Sigmoid colon (tissue), 7 donors: ENCODE measurements at places on chromosomes 13 and 19. TPM values are rescaled to one million over a fixed set of nuclear protein-coding genes. Genes with fewer than 3 reads are reported as not detected.

DOCK6 gene
- total RNA-seq, result 21.3 TPM

GAS6 gene
- 82.7 TPM for total RNA-seq

IGFL4 gene
- total RNA-seq, result not detected

FCER2 gene
- 0.66 TPM for total RNA-seq

KLK4 gene
- not detected for total RNA-seq

ACP7 gene
- not detected for total RNA-seq

DNA sequence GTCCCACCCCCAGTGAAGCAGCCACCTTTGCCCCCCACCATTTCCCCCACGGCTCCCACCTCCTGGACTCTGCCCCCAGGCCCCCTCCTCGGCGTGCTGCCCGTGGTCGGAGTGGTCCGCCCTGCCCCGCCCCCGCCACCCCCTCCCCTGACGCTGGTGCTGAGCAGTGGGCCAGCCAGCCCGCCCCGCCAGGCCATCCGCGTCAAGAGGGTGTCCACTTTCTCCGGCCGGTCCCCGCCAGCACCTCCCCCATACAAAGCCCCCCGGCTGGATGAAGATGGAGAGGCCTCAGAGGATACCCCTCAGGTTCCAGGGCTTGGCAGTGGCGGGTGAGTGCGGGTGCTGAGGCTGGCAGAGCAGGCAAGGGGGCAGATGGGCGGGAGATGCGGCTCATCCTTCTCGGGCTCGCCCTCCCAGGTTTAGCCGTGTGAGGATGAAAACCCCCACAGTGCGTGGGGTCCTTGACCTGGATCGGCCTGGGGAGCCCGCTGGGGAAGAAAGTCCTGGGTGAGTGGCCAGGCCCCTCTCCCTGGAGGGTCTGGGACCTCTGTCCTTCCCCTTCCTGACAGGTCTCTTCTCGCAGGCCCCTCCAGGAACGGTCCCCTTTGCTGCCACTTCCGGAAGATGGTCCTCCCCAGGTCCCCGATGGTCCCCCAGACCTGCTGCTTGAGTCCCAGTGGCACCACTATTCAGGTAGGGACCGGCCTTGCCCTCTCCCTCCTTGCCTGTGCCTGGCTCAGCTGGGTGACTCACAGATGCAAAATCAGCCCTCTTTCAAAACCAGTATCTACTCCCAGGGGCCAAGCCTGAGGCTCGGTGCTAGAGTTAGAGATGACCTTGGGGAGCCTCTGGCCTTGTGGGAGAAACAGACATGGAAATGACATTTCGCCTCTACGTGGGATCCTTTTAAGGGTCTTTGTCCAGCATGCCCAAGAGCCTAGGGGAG, 8.8 kb downstream of the IGFLR1 start:
- no peak for DNase-seq

DNA sequence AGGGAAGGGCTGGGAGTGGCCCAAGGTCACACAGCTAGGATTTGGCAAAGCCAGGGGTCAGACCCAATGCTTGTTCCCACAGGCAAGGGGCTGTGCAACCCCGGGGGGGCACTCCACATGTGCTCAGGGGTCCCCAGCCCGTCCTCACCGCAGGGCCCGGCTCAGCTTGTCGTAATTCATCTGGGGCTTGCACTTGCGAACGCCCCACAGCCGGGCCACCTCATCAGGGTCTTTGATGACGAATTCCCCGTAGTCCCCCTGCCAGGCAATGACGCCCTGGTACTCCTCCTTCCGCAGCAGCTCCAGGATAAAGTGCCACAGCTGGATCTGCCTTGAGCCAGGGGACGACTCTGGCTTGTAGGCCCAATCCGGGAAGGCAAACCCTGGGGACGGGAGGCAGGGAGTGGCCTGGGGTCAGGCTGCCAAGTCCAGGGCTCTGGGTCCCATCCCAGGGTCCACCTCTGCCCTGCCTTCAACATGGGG, 4.7 kb downstream of the ERF start:
- peak; percentile 72 for DNase-seq

- peak; percentile 46 for DNase-seq
These were observed 14.3 kb upstream of the DHRS12 start for GRCh38 chr13:51818276-51818675.

- DNase-seq, result peak; percentile 59
These were observed 11.6 kb downstream of the ATP4B start for GRCh38 chr13:113646376-113646775.

DNA sequence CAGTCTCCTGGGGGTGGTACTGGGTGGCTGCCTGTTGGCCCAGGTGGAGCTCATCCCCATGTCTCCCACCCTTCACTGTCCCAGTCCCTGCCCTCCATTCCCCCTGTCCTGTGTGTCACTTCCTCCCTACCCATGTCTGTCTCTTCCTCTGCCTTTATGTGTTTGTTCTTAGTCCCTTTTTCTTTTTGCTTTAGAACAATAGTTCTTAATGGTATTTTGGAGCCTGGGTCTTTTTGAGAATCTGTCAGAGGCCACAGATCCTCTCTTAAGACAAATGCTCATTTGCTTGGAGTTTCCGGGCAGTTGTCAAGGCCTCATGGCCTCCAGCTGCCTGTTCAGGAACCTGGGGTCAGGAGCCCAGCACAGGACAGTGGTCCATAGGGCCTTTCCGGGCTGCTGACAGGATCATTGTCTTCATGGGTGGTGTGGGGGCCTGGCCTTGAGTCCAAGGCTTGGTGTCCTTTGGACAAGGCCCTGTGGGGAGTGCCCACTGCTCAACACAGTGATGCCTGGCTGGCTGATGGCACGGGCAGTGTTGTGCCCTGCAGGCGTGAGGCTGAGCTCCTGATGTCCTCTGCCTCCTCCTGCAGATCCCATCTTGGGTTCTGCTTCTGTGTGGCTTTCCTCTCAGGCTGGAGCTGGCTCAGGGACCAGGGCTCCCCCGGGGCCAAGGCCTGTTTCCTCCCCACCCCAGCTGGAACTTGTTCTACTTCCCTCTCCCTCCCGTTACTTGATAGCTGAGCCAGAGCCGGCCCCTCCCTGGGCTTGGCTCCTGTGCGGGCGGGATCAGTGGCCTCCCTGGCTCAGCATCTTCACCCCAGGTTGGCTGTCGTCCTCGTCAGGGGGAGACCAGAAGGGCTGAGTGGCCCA, 3.5 kb downstream of the EGLN2 start:
- DNase-seq, result peak; percentile 92

GRCh38 chr13:112713517-112714253, 23.8 kb downstream of the ATP11A start:
- peak; percentile 55 for DNase-seq

DNA sequence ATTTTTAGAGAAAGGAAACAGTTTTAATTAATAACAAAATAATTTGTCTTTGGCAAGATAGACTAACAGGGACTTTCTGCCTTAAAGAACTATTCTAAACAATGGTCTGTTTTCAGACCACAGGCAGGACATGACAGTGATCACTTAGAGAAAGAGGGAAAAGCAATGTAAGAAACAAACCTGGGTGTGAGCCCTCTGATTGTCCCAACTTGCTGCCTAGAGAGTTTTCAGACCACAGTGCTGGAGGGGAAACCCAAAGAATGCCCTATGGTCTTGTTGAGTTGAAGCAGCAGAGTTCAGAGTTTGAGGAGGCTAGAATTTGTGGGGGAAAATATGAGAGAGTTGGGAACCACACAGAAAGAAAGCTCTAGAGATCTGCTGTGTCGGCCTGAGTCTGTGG, 38.1 kb downstream of the DGKH start:
- no peak for DNase-seq

GRCh38 chr13:78420814-78421213, 182.5 kb downstream of the POU4F1 start:
- no peak for DNase-seq

- DNase-seq, result no peak
These were observed 184.7 kb downstream of the OXGR1 start for GRCh38 chr13:96809366-96810096.

GRCh38 chr13:113622791-113623490, 35.1 kb downstream of the ATP4B start:
- DNase-seq, result peak; percentile 35

GRCh38 chr13:63044589-63045313, 1629.1 kb upstream of the PCDH20 start:
- no peak for DNase-seq

DNA sequence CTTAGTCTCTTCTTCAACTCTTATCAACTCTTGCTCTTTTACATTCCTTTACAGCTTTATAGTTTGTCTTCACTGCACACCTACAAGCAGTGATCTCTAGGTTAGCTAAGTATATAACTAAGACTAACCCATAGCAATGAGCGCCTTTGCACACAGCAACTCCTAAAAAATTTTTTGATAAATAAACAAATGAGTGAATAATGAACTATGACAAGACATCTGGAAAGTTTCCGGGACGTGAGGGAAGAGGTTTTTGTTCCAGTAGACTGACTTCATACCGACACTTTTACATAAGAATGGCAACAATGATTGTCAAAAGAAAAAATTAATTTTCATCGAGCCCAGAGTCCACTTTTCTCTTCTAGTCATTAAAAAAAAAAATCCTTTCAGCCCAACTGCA, 98.3 kb downstream of the ELF1 start:
- DNase-seq, result no peak

- no peak for DNase-seq
These were observed 13.3 kb downstream of the C3 start for GRCh38 chr19:6707011-6707657.

- DNase-seq, result no peak
These were observed 169.3 kb downstream of the LHFPL6 start for GRCh38 chr13:39433651-39434050.

- DNase-seq, result no peak
These were observed 8.5 kb downstream of the FOXO1 start for GRCh38 chr13:40657951-40658350.

DNA sequence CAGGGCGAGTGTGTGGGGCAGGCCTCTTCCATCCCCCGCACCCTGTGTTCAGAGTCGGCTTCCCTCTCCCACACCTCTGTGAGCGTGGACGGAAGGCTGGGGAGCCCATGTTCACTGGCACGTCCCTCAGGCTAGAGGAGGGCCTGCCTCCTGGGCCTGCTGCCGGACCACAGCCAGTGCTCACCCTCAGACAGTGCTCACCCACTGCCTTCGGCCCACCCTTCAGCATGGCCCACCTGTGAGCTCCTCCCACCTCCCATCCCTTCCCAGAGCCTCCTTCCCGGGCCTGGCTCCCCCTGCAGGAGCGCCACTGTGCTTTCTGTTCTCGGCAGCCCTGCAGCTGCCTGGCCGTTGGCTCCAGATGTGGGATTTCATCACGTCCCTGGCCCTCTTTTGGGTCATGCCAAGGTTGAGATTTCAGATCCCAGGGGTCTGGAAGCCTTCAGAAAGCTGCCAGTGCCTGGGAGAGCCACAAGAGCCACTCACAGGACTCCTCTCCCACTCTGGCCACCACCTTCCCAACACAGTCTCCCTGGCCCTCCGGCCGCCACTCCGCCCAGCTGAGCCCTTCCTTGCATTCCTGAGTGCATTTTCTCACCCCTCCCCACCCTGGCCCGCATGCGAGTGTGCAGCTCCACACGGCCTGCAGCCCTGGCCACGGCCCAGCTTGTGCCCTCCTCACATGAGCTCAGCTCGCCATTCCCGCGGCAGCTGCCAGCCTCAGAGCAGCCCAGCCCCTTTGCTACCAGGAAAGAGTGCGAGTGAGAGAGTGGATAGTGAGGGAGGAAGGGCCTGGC, 25.3 kb downstream of the CAPN12 start:
- peak; percentile 85 for DNase-seq

DNA sequence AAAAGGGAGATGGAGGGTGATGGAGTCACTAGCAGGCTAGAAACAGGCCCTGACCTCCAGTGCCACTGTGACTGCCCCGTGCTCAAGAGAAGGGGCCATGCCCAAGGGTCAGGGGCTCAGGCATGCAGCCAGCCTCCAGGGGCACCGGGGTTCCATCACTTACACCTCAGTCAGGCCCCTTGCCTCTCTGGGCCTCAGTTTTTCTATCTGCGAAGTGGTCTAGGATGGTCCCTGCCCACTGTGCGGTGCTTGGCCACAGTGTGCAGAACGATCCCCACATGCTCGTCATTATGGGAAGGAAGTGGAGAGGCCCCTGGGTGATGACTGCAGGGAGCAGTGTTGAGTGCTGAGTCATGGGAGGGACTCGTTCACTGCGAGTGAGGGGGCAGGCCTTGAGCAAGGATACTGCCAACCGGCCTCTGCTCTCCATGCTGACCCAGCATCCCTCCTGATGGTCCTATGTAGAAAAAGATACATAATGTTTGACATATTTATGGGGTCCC, 23.1 kb downstream of the TMED1 start:
- DNase-seq, result peak; percentile 83

DNA sequence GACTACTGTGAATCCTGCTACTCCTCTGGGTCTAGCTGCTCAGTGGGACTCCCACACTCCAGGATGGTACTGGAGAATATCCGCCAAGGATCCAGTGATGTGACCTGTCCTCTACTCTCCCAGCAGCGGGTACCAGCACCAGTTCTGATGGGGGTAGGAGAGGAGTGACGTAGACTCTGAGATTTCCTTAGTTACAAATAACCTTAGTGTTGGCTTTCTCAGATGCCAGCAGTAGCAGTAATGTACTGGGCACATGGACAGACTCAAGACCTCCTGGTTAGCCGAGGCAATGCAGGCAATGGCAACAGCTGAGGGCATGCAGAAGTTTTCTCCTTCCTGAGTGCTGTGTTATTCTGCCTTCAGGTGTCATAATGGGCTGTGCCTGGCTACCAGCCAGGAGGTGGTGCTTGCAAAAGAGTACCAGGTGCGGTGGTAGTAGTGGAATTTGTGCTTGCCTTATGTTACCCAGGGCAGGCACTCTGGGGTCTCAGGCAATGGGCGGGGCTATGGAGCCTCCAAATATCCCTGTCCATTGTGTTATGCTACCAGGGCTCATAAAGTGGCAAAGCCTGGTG, 105.3 kb upstream of the KLF5 start:
- no peak for DNase-seq

DNA sequence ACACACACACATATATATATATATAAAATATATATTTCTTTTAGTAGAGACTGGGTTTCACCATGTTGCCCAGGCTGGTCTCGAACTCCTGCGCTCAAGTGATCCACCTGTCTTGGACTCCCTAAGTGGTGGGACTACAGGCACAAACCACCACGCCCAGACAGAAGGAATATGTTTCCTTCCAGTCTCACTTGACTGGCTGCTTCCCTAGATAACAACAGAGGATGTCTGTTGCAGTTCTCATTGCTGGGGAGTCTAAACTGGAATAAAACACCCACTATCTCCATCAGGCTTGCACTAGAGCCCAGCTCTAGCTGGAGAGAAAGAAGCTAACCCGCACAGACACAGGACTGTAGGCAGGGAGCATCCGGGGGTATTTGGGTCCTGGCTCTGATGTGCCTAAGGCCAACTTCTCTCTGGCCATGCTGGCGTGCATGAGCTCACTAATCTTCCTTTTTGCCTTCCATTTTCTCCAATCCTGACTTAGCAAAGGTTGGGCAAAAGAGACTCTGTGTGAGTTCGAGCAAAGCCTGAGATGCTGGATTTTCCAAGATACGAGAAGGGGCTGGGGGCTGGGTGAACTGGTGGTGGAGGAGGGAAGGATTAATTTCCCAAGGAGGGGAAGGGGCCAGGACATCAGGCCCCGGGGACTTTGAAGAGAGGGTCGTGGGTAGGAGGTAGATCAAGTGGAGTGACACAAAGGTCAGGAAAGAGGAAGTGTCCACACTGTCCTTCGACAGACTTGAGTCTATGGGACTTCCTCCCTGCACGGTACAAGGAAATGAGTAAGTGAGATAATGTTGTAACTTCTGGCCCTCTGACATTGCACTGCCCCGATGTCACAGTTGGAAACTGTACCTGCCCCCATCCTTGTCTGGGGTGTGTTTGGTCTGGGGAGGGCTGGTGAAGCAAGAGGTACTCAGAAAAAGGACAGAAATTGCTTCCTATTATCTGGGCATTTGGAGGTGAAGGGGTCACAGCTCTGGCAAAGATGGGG, 22.5 kb upstream of the ALOX5AP start:
- DNase-seq, result no peak
